ENCODE measurements at places on chromosomes 1 and 21.

DNA sequence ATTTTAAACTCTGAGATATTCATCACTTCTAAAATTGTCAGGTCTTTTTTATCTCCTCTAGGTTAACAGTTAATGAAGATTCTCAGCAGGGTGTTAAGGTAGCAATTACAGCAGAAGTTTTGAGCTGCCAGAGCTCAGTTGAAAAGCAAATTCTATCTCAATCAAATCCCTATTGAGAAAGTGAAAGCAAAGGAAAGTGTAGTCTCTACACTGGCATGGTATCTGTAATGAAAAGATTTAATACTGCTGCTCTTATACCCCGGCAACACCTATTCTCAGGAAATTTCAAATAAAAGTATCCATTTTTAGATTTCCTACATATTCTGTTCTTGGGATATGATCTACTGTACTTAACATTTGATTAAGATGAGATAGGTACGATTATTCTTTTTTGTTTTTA is 913.5 kb downstream of the MRPL39 start:
- DNase-seq, result no peak

DNA sequence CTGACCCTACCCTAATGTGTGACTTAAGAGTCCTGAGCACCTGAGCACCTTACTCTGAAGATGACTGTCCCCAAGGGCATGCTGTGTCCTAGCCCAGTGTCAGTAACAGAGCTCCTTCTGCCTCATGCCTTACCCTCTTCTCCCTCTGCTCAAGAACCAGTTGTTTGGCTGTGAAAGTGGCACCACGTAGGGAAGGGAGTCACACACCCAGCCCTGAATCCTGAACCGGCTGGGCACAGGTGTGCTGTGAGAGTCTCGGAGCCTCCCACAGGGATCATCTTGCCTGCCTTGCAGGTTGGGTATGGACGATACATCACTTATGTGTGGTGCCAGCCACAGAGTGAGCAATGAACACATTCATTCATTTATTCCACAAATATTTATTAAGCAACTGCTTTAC is 220.6 kb downstream of the DYRK1A start:
- DNase-seq, result no peak

GRCh38 chr1:59520827-59521418 is 224.0 kb downstream of the FGGY start:
- peak; percentile 97 for DNase-seq

DNA sequence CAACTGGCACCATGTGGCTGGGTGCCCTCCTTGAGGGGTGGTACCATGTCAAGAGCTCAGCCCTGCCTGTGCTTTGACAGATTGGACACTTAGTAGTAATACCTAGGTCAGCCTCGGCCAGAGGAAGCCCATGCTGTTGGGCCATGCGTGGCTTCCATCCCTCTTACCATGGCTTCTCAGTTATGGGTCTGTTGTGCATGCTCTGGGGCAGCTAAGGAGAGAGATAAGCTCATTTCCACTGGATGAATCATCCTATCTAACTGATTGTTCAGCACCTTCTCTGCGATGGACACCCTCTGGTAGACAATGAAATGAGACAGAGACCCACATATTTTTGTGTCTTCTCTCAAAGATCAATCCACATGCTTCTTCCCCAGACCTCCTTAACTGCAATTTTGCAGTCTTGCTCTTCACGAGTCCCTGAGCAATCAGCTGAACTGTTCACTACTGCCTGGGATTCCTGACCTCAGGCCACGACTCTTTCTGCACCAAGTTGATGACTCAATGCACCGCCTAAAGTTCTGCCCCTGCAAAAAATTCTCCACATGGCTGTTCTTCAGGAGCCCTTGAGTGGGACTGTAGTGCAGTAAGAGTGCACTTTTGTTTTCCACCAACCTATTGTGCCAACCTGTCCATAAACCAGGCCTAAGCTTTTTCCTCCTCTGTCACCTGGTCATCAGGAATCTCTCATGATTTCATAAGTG is 6.9 kb upstream of the TRIM62 start:
- DNase-seq, result peak; percentile 51

GRCh38 chr1:105894006-105894405 is 1162.5 kb upstream of the PRMT6 start:
- DNase-seq, result no peak

DNA sequence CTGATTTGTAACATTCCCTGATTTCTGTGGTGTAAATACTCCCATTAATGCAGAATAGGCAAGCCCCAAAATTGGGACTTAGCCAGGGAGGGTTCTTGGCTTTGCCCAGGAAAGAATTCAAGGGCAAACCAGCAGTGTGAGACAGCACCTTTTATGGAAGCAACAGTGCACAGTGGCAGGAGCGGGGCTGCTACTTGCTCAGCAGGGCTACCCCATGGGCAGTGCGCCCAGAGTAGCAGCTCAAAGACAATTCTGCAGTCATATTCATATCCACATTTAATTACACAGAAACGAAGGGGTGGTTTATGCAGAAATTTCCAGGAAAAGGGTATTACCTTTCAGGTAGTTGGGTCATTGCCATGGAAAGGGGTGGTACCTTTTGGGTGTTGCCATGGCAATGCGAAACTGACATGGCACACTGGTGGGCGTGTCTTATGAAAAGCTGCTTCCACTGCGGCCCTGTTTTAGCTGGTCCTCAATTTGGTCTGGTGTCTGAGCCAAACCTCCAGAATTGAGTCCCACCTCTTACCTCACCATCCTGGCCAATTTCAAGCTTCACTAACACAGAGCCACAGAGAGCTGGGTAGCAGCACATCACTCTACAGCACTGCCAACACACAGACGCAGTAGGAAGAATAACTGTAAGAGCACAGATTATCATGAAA is 35.9 kb downstream of the FHAD1 start:
- no peak for DNase-seq

DNA sequence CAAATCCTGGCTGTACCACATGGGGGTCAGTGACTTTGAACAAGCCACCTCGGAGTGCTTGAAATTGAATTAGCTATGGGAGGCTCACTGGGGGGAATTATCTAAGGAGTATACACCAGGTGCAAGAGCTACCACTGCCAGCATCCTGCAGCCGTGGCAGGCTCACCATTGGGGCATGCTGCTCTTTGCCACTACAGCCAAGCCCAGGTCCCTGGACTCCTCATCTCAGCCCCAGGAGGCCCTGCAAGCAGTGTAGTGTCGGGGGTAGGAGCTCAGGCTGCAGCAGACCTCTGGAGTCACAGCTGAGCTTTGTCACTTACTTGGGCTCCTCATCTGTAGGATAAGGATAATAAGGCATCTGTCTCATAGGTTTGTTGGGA is 35.3 kb downstream of the ACOT11 start:
- no peak for DNase-seq

GRCh38 chr1:118148034-118148433 is 37.0 kb downstream of the SPAG17 start:
- peak; percentile 8 for DNase-seq

DNA sequence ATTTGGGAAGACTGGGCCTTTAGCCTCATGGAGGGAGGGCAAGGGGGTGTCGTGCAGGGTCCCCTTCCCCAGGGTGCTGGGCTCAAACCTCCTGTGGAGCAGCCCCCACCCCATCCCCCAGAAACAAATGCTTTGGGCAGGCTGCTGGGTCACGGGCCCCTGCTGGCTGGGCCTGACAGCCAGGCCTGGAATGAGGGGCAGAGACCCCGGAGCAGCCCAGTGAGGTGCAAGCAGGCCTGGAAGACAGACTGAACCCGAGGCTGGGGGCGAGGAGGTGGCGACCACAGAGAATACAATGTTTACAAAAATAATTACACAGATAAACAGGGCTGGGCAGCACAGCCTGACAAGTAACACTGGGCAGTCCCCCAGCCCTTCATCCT is 5.3 kb downstream of the CCDC24 start:
- DNase-seq, result no peak

DNA sequence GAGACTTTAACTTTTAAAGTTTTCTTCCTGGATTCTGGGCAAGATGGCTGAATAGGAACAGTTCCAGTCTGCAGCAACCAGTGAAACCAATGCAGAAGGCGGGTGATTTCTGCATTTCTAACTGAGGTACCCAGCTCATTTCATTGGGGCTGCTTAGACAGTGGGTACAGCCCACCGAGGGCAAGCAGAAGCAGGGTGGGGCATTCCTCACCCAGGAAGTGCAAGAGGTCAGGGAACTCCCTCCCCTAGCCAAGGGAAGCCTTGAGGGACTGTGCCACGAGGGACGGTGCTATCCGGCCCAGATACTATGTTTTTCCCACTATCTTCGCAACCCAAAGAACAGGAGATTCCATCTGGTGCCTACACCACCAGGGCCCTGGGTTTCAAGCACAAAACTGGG is 121.0 kb downstream of the VAV3 start:
- DNase-seq, result no peak

DNA sequence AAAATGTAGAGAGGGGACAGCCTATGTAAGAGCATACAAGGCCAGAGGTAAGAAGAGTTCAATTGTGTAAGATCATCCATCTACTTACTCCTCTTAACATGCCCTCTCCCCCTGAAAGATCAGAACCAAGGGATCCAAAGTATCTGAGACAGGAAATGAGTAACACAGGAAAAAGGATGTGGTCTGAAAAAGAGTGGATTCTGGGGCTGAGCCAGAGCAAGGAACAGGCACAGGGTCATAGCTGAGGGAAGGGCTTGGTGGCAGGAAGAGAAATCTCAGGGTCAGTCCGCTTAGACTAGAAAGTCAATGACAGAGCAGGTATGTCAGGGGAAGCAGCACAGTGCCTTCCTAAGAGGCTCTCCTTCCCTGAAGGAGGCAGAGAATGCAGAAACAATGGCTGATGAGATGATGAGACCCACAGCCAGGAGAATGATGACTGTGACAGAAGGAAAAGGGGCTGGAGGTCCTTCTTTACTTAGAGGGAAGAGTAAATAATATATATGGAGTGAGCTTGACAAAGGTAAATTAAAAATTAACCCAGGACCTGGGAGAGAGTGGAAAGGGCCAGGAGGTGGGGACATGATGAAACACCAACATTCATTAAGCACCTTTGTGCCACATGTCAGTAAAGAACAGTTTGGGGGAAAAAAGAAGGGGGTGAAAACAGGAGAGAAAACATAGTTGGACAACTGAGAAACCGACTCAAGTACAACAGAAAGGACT is 26.2 kb upstream of the A3GALT2 start:
- DNase-seq, result peak; percentile 95

DNA sequence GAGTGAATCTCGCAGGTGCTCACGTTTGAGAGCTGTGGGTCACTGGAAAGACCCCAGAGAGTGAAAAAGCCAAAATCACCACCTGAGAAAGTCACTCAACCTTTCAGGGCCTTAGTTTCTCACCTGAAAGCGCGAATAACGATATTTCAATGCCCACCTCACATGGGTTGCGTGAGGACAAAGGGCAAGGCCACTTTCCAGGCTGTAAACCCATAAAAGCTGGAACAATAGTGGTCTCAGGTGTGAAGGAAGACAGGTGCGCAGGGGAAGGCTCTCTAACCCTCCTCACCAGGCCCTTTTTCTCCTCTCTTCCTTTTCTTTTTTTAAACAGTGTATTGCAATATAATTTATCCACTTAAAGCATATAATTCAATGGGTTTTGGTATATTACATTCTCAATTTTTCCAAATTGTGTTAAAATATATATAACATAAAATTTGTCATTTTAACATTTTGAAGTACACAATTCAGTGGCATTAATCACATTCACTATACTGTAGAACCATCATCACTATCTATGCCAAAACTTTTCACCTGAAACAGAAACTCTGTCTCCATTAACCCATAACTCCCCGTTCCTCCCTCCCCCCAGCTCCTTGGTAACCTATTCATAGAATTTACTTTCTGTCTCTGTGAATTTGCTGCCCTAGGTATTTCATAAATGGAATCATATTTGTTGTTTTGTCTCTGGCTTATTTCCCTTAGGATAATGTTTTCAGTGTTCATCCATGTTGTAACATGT is 118.4 kb upstream of the TNR start:
- DNase-seq, result no peak

GRCh38 chr1:116075990-116076389 is 35.2 kb upstream of the MAB21L3 start:
- DNase-seq, result peak; percentile 8

DNA sequence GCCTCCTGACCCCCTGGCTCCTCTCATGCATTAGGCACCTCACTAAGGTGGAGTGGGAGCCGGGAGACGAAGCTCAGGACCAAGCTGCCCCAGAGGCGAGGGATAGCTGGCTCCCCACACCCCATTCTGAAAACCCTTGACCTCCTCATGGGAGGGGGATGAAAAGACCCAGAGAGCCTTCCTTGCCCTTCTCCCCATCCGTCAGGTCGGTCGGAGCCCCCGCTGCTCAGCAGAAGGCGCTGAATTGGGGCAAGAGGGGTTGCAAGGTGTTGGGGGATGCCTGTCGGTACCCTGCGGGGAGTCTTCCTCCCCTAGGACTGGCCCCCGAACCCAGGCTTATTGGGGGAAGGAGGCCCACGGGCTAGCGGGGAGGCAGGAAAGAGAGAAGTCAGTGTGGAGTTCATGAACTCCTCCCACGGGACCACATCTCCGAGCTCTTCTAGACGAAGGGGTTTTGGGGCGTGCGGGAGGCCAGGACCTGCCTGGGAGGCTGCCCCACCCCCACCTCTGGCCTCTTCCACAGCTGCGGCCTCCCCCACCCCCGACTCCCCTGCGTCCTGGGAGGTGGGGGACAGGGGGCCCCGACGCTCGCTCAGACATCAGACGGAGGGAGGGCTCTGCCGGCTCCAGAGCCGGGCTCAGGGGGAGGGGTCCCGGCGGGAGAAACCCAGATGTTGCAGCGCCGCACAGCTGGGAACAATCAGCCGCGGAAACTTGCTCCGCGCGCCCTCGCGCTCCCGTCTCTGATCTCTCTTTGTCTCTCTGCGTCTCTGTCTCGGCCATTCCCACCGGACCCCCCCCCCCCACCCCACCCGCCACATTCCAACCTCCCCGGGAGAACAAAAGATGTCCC is 719 bp downstream of the MFAP2 start:
- no peak for DNase-seq

DNA sequence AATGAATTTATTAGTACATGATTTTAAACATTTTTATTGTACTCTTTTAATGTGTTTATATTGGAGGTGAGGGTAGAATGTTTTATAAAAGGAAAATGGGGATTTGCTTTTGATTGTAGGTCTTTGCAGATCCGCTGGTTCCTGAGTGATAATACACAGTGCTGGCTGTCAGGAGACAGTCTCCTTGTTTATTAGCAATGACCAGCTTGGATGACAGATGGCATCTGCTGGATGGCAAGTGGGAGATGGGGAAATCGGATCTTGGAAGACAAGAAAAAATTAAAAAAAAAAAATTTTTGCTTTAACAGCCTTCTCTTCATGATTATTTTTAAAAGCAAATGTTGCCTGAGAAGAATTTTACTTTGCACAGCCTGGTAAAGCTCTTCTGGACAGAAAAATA is 4.4 kb upstream of the PHTF1 start:
- no peak for DNase-seq

DNA sequence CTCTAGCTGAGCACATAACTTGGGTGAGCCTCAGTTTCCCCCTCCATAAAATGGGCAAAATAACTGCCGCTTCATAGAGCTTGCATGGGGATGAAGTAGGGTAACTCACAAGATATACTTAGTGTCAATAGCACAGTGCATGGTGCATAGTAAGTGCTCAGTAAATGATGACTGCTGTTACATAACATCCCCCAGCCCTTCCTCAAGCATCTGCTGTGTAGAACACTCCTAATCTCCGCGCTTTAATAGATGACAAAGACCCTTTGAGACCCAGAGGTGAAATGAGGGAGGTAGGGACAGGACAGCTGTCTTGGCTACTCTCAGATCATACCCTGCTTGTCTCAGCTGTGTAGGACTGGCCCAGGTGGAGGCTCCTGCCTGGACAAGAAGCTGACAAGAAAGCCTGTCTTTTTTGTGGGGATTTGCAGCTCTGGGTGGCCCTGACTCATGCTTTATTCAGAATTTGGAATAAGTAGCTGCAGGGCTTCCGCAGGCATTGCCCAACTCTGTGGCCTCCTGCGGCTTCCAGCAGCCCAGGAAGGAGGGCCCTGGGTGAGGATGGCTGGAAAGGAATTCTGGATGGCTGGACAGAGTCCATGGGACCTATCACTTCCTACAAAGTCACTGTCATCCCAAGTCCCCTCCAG is 20.7 kb upstream of the PADI4 start:
- peak; percentile 84 for DNase-seq
